CD4-positive, CD25-positive, alpha-beta regulatory T cell (primary cell): ENCODE measurements at places on chromosomes 12 and 14. TPM values are rescaled to one million over a fixed set of nuclear protein-coding genes. Genes with fewer than 3 reads are reported as not detected.

DNA sequence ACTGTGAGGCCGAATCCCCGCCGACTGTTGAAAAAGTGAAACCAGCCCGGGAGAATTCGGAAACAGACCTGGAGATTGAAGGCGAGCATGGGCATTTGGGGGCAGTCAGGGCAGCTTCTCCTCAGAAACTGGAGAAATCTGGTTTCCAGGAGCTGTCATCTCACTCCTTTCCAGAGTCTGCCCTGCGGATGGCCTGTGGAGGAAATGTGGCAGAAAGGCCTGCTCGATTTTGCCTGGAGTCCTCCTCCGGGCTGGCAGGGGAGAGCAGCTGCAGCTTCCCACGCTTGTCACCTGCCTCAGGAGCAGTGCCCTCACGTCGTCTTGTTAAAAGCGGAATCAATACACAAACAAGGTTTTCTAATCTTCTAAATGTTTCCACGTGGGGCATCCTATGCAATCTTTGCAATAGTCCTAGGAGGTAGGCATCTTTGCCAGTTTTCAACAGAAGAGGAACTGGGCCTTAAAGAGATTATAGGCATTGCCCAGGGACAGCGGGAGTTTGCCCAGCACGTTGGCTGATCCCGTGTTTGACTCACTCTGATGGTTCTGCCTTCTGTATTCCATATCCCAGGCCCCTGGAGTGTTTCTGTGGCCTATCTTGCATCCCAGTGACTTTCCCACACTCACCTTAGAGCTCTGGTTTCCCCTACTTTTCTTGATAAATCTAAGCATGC is 2.3 kb downstream of the LRRC74A start:
- no peak for DNase-seq
- no peaks in the 10 kb centered on the region for H3K4me1 ChIP-seq
- no peak overlapping the region for H3K4me3 ChIP-seq
- no peaks in the 10 kb centered on the region for H3K36me3 ChIP-seq
- H3K27me3 ChIP-seq: no peaks in the 10 kb centered on the region
- no peak overlapping the region for H3K27ac ChIP-seq

GRCh38 chr14:103867523-103867953 is 20.2 kb upstream of the PPP1R13B start:
- H3K36me3 ChIP-seq: no peaks in the 10 kb centered on the region
- no peak overlapping the region for H3K4me3 ChIP-seq

GRCh38 chr12:122968104-122968503 is 1.8 kb upstream of the ABCB9 start:
- H3K4me3 ChIP-seq: no peak overlapping the region
- H3K27ac ChIP-seq: no peak overlapping the region
- H3K4me1 ChIP-seq: peaks cover 20% of the 10 kb centered on the region
- H3K27me3 ChIP-seq: no peaks in the 10 kb centered on the region

GRCh38 chr12:29610473-29611170 is 113.1 kb upstream of the OVCH1 start:
- no peak for DNase-seq
- no peaks in the 10 kb centered on the region for H3K36me3 ChIP-seq
- no peak overlapping the region for H3K4me3 ChIP-seq

- no peak for DNase-seq
- H3K27ac ChIP-seq: no peak overlapping the region
- no peaks in the 10 kb centered on the region for H3K4me1 ChIP-seq
- H3K27me3 ChIP-seq: no peaks in the 10 kb centered on the region
Measured at GRCh38 chr14:61973981-61974380, 211.8 kb downstream of the SNAPC1 start.

DNA sequence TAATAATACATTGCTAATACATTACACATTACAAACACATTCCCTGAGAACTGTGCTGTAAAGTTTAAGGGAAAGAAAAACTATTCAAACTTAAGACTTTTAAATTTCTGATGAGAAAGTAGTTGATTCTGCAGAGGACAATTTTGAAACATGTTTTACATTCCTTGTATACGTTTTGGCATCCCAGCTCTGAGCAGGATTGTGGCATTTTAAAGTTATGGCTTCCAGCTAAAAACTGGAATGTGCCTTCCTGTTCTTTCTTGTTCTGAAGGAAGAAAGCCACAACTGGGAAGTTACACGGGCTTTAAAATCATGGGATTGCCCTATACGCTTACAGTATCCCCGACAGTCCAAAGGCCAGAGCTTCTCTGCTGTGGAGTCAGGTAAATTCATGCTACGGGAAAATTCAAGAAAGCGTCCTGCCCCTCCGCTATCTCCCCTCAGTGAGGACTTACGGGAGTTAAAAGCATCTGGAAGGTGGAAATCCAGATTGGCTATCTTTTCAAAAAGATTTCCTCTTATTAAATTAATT is 10.8 kb upstream of the KLHL42 start:
- H3K4me3 ChIP-seq: no peak overlapping the region
- no peaks in the 10 kb centered on the region for H3K27me3 ChIP-seq
- H3K27ac ChIP-seq: no peak overlapping the region
- no peaks in the 10 kb centered on the region for H3K36me3 ChIP-seq
- DNase-seq: no peak

DNA sequence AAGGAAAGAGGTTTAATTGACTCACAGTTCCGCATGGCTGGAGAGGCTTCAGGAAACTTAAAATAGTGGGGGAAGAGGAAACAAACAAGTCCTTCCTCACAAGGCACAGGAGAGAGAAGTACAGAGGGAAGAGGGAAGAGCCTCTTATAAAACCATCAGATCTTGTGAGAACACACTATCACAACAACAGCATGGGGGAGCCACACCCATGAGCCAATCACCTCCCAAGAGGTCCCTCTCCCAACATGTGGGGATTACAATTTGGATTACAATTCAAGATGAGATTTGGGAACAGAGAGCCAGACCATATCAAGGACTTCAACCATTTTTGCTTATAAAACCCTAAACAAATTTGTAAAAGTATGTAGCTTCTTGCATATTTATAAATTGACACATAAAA is 45.8 kb downstream of the SLCO1C1 start:
- no peaks in the 10 kb centered on the region for H3K4me1 ChIP-seq
- H3K27ac ChIP-seq: no peak overlapping the region
- no peak for DNase-seq
- no peaks in the 10 kb centered on the region for H3K36me3 ChIP-seq
- no peaks in the 10 kb centered on the region for H3K27me3 ChIP-seq

- H3K36me3 ChIP-seq: no peaks in the 10 kb centered on the region
- H3K27ac ChIP-seq: no peak overlapping the region
- H3K4me1 ChIP-seq: no peaks in the 10 kb centered on the region
- H3K4me3 ChIP-seq: no peak overlapping the region
Measured at GRCh38 chr12:27951898-27952297, 20.6 kb downstream of the PTHLH start.

DNA sequence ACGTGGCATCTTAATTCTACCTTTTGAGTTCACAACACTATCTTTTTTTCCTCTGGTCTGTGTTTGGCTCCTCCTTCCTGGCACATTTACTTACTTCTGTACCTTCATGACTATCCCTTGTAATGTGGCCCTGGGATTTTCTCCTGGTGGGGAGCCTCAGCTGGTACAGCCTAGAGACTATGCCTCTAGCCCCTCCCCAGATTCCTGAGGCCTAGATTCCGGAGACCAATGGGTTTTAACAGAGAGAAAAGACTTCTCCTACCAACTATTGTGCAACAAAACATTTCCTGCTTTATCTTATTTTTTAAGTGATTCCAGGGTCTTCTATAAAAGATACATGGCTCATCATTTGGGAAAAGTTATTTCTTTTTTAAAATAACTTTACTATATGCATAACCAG is 216.2 kb upstream of the KRR1 start:
- no peak for DNase-seq
- no peaks in the 10 kb centered on the region for H3K27me3 ChIP-seq
- no peaks in the 10 kb centered on the region for H3K36me3 ChIP-seq
- no peak overlapping the region for H3K4me3 ChIP-seq
- no peak overlapping the region for H3K27ac ChIP-seq
- H3K4me1 ChIP-seq: peaks cover 8% of the 10 kb centered on the region

DNA sequence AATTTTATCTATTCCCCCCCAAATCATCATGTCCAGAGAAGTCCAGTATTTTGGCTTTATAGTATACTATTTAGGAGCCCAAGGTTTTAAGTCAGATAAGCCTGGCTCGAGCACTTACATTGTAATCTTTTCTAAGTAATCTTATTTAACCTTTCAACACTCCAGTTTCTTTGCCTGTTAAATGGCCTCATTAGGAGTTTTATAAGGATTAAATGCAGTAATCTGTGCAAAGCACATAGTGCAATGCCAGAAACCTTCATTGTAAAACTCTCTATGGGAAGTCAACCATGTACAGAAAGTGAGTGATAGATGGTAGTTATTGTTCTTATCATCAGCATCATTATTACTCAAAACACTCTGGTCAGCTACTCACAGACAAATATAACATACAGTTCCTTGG is 1330.4 kb downstream of the SLC16A7 start:
- DNase-seq: no peak
- no peaks in the 10 kb centered on the region for H3K27me3 ChIP-seq
- H3K4me1 ChIP-seq: no peaks in the 10 kb centered on the region
- no peak overlapping the region for H3K27ac ChIP-seq
- no peak overlapping the region for H3K4me3 ChIP-seq
- H3K36me3 ChIP-seq: no peaks in the 10 kb centered on the region

DNA sequence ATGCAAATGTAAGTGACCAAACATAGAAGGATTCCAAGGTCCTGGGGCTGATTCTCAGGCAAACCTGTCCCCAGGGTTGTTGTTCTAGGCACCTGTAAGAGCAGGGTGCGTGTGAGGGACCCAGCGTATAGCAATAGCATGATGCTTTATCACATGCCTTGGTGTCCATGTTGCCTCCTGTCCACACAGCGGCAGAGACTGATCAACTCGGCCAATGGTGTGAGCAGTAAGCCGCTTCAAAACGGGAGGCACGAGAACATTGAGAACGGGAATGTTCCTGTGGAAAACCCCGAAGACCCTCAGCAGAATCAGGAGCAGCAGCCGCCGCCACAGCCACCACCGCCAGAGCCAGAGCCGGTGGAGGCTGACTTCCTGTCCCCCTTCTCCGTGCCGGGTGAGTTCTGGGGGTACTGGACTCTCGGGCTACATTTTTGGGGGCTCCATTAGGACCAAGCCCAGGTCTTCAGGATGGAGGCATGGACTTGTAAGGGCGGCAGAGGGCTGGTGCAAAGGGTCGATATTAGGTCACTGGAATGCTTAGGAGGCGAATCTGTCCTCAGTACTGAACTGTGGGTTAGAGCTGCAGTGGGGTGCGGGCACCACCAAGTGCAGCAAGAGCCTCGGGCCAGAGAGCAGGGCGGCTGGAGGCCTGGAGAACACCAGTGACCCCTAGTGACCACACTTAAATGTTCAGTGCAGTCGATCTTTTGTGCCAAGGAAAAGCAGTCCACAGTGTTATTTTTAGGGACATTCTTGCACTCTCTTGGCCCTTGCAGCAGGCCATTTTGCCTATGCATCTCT is 57.2 kb upstream of the RIN3 start:
- H3K4me3 ChIP-seq: no peak overlapping the region
- H3K4me1 ChIP-seq: peaks cover 6% of the 10 kb centered on the region
- DNase-seq: no peak
- no peaks in the 10 kb centered on the region for H3K36me3 ChIP-seq

- no peak for DNase-seq
- no peak overlapping the region for H3K27ac ChIP-seq
- H3K36me3 ChIP-seq: peaks cover 67% of the 10 kb centered on the region
- H3K4me1 ChIP-seq: peaks cover 5% of the 10 kb centered on the region
Measured at GRCh38 chr12:304805-305204, 42.2 kb upstream of the SLC6A13 start.

- H3K27me3 ChIP-seq: peaks cover 9% of the 10 kb centered on the region
- H3K27ac ChIP-seq: no peak overlapping the region
- no peak for DNase-seq
- no peak overlapping the region for H3K4me3 ChIP-seq
- H3K4me1 ChIP-seq: no peaks in the 10 kb centered on the region
Measured at GRCh38 chr12:2163177-2163941, 110.6 kb downstream of the CACNA1C start.

DNA sequence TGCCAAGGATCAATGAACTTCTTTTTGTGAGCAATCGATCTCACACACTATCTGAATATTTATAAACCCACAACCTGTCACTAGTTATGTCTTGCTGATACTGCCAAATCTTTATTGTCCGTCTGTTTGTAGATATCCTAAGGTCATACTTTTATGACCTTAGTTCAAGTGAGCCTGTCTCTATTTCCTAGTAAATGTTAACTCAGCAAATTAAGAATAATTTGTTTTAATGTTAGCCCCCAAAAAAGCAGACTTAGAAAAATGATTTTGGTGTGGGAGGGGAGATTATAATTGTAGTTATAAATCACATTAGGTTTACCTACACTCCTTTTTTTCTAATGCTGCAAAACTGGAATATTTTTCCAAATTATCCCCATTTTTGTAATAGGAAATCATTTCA is 9.4 kb downstream of the STYK1 start:
- H3K4me3 ChIP-seq: no peak overlapping the region
- no peak overlapping the region for H3K27ac ChIP-seq
- no peak for DNase-seq

- peak overlapping the region; percentile 84 for H3K27ac ChIP-seq
- peaks cover 43% of the 10 kb centered on the region for H3K4me1 ChIP-seq
- peak overlapping the region; percentile 97 for H3K4me3 ChIP-seq
Measured at GRCh38 chr12:42327227-42327590, 1.2 kb downstream of the PPHLN1 start.

DNA sequence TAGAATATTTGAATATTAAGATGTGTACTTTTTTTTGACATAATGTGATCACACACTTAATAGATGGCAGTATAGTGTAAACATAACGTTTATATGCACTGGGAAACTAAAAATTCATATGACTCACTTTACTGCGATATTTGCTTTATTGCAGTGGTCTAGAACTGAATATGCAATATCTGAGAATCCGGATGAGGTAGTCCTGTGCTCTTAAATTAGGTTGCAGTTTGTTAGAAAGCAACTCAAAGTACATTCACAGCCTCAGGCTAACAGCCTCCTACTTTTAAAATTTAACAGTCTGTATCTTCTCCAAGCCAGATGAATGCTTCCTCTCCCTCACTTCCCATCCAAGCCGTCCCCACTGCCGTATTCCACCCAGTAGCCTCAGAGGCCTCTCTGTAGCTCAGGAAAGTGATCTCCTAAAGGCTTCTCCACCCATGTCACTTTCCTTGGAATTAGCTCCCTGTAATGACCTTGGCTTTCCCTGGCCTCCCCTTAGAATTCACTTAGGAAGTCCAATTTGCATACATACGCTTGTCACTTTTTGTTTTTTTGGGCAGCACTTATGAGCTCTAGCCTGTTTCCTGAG is 43.7 kb downstream of the TESPA1 start:
- H3K4me3 ChIP-seq: no peak overlapping the region
- H3K36me3 ChIP-seq: no peaks in the 10 kb centered on the region
- H3K27ac ChIP-seq: no peak overlapping the region
- DNase-seq: no peak
- peaks cover 5% of the 10 kb centered on the region for H3K4me1 ChIP-seq

The TAS2R42 gene
- polyA plus RNA-seq: not detected

The GALNT6 gene
- 4.8 TPM for polyA plus RNA-seq

The RGS6 gene
- polyA plus RNA-seq: 1.0 TPM

The DBX2 gene
- not detected for polyA plus RNA-seq

The BCL11B gene
- 5.6 TPM for polyA plus RNA-seq

The RFX4 gene
- polyA plus RNA-seq: not detected

The ATF7 gene
- 12.7 TPM for polyA plus RNA-seq

The RNASE3 gene
- polyA plus RNA-seq: not detected

The APOF gene
- not detected for polyA plus RNA-seq

The RASSF9 gene
- not detected for polyA plus RNA-seq

The OTOGL gene
- polyA plus RNA-seq: not detected

The PNP gene
- 39.1 TPM for polyA plus RNA-seq

The SLC22A17 gene
- 1.9 TPM for polyA plus RNA-seq
